Right lung (tissue), 10 donors: ENCODE measurements at places on chromosomes 7 and 10. TPM values are rescaled to one million over a fixed set of nuclear protein-coding genes. Genes with fewer than 3 reads are reported as not detected.

The LRMDA gene
- 20.2 TPM for polyA plus RNA-seq

The HOGA1 gene
- 0.86 TPM for polyA plus RNA-seq

The MCM10 gene
- polyA plus RNA-seq = 8.4 TPM

The PRSS2 gene
- not detected for polyA plus RNA-seq

The LIPJ gene
- 0.31 TPM for polyA plus RNA-seq

The ZNF365 gene
- polyA plus RNA-seq = 0.42 TPM

The ETV1 gene
- polyA plus RNA-seq = 94.3 TPM

The HABP2 gene
- polyA plus RNA-seq = 1.3 TPM

The GGCT gene
- polyA plus RNA-seq = 64.9 TPM
